T-helper 17 cell (primary cell): ENCODE measurements at places on chromosomes 5 and 9. TPM values are rescaled to one million over a fixed set of nuclear protein-coding genes. Genes with fewer than 3 reads are reported as not detected.

- DNase-seq: no peak
Observed at GRCh38 chr5:61261136-61261535, 70.9 kb upstream of the ZSWIM6 start.

DNA sequence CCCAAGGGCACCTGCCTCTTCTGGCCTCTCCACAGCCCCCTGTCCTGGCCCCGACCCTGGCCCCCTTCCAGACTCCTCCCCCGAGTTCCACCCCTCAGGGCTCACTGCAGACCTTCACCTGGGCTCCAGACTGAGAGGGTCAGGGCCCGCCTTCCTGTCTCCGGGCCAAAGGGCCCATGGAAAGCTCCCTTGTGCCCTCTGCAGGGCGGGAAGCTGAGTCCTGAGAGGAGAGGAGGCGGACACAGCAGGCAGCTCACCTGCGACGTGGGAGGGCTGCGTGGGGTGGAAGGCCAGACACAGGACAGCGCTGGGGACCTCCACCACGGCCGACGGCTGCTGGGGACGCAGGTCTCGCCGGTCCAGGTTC is 20.6 kb downstream of the DYNC2I2 start:
- DNase-seq: no peak

AP3S1 gene
- total RNA-seq: 45.0 TPM

SLC4A9 gene
- not detected for total RNA-seq

BRD3OS gene
- total RNA-seq: 10.2 TPM
